Ovary (tissue), 10 donors: ENCODE measurements at places on chromosomes 1 and 21. TPM values are rescaled to one million over a fixed set of nuclear protein-coding genes. Genes with fewer than 3 reads are reported as not detected.

DNA sequence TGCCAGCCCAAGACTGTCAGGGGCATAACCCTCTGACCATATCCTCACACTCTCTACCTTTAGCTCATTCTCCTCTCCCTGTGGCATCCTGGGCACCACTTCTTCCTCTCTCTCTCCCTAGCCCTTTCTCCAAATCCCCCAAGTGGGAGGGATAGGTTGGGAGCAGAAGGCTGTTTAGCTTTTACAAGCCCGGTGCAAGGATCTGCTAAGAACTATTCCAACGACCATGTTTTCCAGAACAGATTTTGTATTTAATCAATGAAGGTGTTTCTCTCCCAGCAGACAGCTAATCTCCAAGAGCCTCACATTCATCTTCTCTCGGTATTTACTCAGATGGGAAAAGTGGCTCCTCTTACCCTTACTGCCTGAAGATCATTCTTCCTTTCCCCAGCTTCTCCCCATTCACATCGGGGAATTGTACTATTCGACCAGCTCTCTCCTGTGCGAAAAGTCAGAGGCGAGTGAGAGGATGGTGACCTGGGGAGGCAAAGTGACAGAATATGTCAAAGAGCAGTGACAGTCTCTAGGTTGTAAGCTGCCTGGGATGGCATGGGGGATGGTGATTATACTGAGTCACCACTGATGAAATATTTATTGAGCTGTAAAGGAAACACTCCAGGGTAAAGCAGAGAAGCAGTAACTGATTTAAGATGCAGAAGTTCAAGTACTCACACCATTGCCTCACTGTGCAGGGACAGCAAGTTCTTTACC is 47.0 kb upstream of the RBM15 start:
- H3K4me1 ChIP-seq: no peaks in the 10 kb centered on the region
- no peaks in the 10 kb centered on the region for H3K27me3 ChIP-seq

Gene PTPRC
- polyA plus RNA-seq: 1.9 TPM

Gene ZNF695
- 0.35 TPM for polyA plus RNA-seq

DNA sequence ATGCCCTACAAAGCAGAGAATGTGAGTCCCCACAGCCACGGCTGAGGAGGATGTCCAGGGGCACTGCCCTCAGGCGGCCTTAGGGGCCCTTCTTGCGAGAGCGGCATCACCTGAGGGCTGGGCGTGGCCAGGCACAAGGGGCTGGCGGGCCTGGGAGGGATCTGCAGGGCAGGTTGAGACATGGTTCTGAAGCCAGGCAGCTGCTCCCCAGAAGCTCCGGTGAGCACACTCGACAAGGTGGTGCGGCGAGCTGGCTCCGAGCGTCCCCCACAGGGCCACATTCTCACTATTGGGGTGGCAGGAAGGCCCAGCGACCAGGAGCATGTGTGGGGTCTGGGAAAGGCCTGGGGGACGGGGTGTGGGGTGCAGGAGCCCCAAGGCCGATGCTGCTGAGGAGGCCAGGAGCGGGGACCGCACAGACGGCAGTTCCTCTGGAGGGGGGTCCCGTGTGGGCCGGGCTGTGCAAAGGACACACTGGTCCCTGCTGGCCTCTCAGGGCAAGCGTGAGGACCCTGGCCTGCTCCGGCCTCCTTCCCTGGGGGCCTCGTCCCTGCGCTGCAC is 47.2 kb downstream of the MORN1 start:
- no peak for DNase-seq
- H3K27ac ChIP-seq: no peak overlapping the region
- H3K27me3 ChIP-seq: no peaks in the 10 kb centered on the region

DNA sequence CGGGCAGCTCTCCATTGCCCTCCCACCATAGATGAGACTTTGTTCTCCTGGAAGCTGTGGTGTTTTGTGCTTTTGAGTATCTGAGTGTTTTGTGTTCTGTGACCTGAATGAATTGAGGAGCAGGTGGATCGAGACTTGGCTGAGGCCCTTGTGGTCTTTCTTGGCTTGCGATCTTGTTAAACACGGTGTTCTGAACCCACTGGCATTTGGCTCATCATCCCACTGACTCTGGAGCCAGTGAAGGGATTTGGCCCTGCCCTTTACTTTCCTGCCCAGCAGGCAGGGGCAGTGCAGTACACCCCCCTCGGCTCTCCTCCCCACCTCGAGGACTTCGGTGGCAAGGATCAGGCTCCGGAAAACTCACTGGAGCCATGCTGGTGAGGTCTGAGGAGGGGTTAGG is 30.6 kb downstream of the PKNOX1 start:
- no peak for DNase-seq
- no peaks in the 10 kb centered on the region for H3K36me3 ChIP-seq
- no peak overlapping the region for H3K4me3 ChIP-seq

- H3K4me3 ChIP-seq: no peak overlapping the region
- H3K27ac ChIP-seq: no peak overlapping the region
- no peaks in the 10 kb centered on the region for H3K36me3 ChIP-seq
- H3K4me1 ChIP-seq: peaks cover 1% of the 10 kb centered on the region
- H3K27me3 ChIP-seq: no peaks in the 10 kb centered on the region
Measured at GRCh38 chr1:214467078-214467585, 84.3 kb downstream of the PTPN14 start.

GRCh38 chr1:211323156-211324063 is 3.2 kb upstream of the TRAF5 start:
- no peak overlapping the region for H3K27ac ChIP-seq
- H3K36me3 ChIP-seq: no peaks in the 10 kb centered on the region
- H3K4me3 ChIP-seq: no peak overlapping the region
- H3K27me3 ChIP-seq: no peaks in the 10 kb centered on the region

- no peak overlapping the region for H3K4me3 ChIP-seq
- H3K36me3 ChIP-seq: no peaks in the 10 kb centered on the region
- H3K4me1 ChIP-seq: no peaks in the 10 kb centered on the region
- no peak overlapping the region for H3K27ac ChIP-seq
- DNase-seq: no peak
- no peaks in the 10 kb centered on the region for H3K27me3 ChIP-seq
Measured at GRCh38 chr21:14740116-14740515, 194.0 kb upstream of the SAMSN1 start.

DNA sequence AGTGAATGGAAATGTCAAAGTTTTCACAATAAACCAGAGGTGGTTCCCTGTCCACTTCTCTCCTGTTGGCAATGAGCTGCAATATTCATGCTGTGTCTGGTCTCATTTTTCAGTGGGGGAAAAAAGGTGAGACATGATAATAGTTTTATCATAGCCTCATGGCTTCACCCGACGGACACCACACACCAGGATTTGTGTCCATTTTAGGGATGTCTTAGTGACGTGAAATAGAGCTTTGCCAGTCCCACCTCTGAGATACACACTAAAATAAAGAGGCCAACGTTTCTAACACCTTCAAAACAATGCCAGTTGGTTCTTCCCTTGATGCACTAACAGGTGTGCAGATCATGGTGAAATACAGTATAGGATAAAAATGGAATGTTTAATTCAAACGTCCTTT is 91.5 kb upstream of the TLR5 start:
- peaks cover 6% of the 10 kb centered on the region for H3K4me1 ChIP-seq
- H3K27me3 ChIP-seq: no peaks in the 10 kb centered on the region
- H3K36me3 ChIP-seq: no peaks in the 10 kb centered on the region
- H3K4me3 ChIP-seq: no peak overlapping the region

GRCh38 chr1:195851804-195852203 is 756.4 kb downstream of the KCNT2 start:
- H3K4me3 ChIP-seq: no peak overlapping the region
- H3K27ac ChIP-seq: no peak overlapping the region
- no peak for DNase-seq
- no peaks in the 10 kb centered on the region for H3K36me3 ChIP-seq
- H3K27me3 ChIP-seq: no peaks in the 10 kb centered on the region

- DNase-seq: no peak
- H3K36me3 ChIP-seq: no peaks in the 10 kb centered on the region
- H3K27ac ChIP-seq: no peak overlapping the region
- no peaks in the 10 kb centered on the region for H3K4me1 ChIP-seq
- no peaks in the 10 kb centered on the region for H3K27me3 ChIP-seq
Measured at GRCh38 chr1:147451628-147452027, 89.7 kb upstream of the BCL9 start.

Gene RGS13
- 0.78 TPM for polyA plus RNA-seq

- H3K36me3 ChIP-seq: no peaks in the 10 kb centered on the region
- no peak overlapping the region for H3K4me3 ChIP-seq
- DNase-seq: no peak
- H3K27me3 ChIP-seq: no peaks in the 10 kb centered on the region
Measured at GRCh38 chr1:54309631-54310366, 96.4 kb downstream of the SSBP3 start.

GRCh38 chr1:159181328-159182024 is 10.1 kb downstream of the CADM3 start:
- H3K4me1 ChIP-seq: no peaks in the 10 kb centered on the region
- no peak overlapping the region for H3K4me3 ChIP-seq
- no peaks in the 10 kb centered on the region for H3K27me3 ChIP-seq
- no peaks in the 10 kb centered on the region for H3K36me3 ChIP-seq

Gene PHACTR4
- 50.8 TPM for polyA plus RNA-seq
